ENCODE measurements at places on chromosomes 7 and 10. TPM values are rescaled to one million over a fixed set of nuclear protein-coding genes. Genes with fewer than 3 reads are reported as not detected.
A peak's percentile ranks its signal among the peaks of the same experiment; 100 is the strongest.

Gene LGI1
- total RNA-seq = not detected

Gene ARHGAP19
- total RNA-seq = 11.2 TPM

Gene VIPR2
- not detected for total RNA-seq

Gene PLCE1
- 15.2 TPM for total RNA-seq

Gene LRRC18
- total RNA-seq = not detected

GRCh38 chr10:30169342-30169741 is 110.0 kb upstream of the JCAD start:
- no peak for DNase-seq
- H3K36me3 ChIP-seq = no peaks in the 10 kb centered on the region
- no peaks in the 10 kb centered on the region for H3K27me3 ChIP-seq
- peaks cover 17% of the 10 kb centered on the region for H3K4me1 ChIP-seq
- H3K4me3 ChIP-seq = no peak overlapping the region

GRCh38 chr7:40542982-40543741 is 408.4 kb downstream of the SUGCT start:
- H3K4me3 ChIP-seq = no peak overlapping the region
- no peak for DNase-seq
- no peaks in the 10 kb centered on the region for H3K36me3 ChIP-seq
- no peaks in the 10 kb centered on the region for H3K27me3 ChIP-seq
- H3K4me1 ChIP-seq = no peaks in the 10 kb centered on the region

DNA sequence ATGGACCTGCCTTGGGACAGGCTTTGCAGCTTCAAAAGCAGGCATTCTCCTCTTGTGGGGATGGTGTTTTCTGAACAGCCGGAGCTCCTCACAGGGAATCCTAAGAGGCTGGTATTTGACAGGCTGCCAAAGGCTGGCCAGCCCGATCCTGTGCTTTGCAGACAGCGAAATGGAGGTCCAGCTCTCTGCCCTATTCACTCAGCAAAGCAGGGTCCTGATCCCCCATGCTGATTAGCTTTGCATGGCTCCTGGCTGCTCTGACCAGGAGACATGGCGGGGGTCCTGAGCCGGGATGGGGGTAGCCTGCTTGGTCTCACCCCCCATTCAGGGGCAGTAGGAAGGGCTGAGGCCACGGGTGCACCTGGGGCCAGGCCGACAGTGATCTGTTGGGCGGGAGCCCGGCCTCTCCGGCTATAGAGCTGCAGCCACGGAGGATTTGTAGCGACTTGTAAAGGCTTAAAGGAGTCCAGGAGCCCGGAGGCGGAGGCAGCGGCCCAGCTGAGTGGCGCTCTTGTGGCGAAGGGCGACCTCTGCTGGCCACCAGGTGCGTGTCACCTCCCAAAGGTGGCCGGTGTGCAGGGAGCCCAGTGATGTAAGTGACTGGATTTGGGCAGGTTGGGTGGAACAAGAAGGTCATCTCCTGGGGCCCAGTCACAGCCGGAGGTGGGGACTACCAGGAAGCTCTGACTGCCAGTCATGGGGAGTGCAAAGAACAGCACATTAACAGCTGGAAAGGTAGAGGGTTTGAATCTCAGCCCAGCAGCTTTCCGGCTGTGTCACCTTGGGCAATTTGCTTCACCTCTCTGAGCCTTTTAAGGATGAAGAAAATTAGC is 126.5 kb downstream of the ZMIZ1 start:
- H3K4me1 ChIP-seq = peaks cover 33% of the 10 kb centered on the region
- peak; percentile 89 for DNase-seq
- no peak overlapping the region for H3K4me3 ChIP-seq
- no peak overlapping the region for H3K27ac ChIP-seq
- no peaks in the 10 kb centered on the region for H3K36me3 ChIP-seq
- H3K27me3 ChIP-seq = no peaks in the 10 kb centered on the region

GRCh38 chr10:79105150-79105739 is 36.5 kb downstream of the ZMIZ1 start:
- DNase-seq = no peak
- H3K4me3 ChIP-seq = no peak overlapping the region
- H3K27me3 ChIP-seq = no peaks in the 10 kb centered on the region
- no peaks in the 10 kb centered on the region for H3K36me3 ChIP-seq
- no peak overlapping the region for H3K27ac ChIP-seq
- H3K4me1 ChIP-seq = no peaks in the 10 kb centered on the region

DNA sequence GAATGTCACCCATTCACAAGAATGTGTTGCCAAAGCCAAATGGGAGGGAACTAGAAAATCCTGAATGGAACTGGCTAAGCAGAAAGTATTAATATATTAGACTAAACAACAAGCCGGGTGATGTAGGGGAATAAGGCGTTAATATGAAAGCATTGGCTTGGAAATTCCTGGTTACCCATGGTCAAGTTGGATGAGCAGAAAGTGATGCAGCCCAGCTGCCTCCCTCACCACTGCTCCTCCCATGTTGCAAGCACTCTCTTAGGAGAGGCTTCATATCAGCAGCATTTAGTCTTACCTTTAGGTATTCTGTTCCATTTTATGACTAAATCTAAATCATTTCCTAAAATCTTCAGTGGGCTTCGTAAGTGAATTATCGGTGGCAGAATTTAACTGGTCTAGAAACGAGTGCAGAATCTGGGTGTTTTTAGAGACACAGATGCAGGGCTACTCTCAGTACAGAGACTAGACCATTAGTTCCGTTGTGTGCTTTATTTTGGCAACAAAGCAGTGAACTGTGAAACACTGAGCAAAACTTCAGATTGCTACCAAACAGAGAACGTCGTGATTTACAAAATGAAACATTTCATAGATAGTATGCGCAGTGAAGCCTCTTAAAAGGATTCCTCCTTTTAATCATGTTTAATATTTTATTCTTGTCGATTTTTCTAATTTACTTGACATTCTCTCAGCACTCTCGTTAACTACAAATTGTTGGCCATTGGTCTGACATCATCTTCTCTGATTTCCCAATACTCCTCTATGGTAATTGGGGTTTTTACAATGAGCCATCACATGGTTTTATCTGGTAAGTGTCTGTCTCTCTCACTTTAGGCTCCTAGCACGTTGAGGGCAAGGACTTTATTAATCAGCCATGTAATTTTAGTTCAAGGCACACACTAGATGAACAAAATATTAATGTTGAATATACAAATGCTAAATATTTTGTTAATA is 22.0 kb upstream of the HGF start:
- H3K4me1 ChIP-seq = no peaks in the 10 kb centered on the region
- H3K4me3 ChIP-seq = no peak overlapping the region
- no peaks in the 10 kb centered on the region for H3K27me3 ChIP-seq

DNA sequence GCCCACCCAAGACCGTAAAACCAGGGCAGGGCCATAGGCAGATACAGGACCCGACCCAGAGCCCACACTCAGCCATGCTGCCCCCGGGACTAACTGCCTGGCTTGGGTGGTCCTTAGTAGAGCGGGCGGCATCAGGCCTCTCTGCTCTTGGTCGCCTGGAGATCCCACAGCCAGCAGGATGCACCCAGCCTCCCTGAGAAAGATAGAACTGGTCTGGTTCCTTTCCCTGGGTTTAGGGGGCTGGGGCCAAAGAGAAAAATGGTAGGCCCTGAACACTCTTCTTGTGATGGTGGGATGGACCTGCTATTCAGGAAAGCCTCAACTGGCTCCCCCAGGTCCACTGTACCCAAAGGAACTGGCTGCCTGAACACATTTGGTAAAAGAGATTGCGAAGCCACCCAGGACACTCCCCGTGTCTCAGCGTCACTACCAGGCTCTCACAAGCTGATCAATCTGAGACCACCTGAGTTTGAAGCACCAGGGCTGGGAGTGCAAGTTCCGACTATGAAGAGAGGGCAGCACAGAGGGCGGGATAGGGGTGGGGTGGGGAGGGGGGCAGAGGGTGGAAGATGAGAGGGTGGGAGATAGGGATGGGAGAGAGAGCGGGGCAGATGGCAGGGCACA is 591.5 kb downstream of the DNAJB6 start:
- no peak overlapping the region for H3K4me3 ChIP-seq
- no peak overlapping the region for H3K27ac ChIP-seq
- no peaks in the 10 kb centered on the region for H3K4me1 ChIP-seq
- DNase-seq = no peak
- no peaks in the 10 kb centered on the region for H3K36me3 ChIP-seq
- peaks cover 58% of the 10 kb centered on the region for H3K27me3 ChIP-seq

DNA sequence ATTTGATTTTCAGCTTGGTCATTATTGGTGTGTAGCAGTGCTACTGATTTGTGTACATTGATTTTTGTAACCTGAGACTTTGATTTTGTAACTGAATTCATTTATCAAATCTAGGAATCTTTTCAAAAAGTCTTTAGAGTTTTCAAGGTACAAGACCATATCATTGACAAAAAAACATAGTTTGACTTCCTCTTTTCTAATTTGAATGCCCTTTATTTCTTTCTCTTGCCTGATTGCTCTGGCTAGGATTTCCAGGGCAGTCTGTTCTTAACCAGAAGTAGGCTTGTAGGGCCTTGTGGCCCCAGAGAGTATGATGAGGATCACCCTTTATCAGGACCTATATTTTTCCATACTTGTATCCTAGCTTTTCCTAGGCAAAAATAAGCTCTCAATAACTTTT is 234.5 kb upstream of the FZD1 start:
- no peaks in the 10 kb centered on the region for H3K4me1 ChIP-seq
- no peak overlapping the region for H3K27ac ChIP-seq
- DNase-seq = no peak
- H3K27me3 ChIP-seq = no peaks in the 10 kb centered on the region
- H3K4me3 ChIP-seq = no peak overlapping the region
- H3K36me3 ChIP-seq = no peaks in the 10 kb centered on the region
